ENCODE measurements at places on chromosomes 1 and 21.

DNA sequence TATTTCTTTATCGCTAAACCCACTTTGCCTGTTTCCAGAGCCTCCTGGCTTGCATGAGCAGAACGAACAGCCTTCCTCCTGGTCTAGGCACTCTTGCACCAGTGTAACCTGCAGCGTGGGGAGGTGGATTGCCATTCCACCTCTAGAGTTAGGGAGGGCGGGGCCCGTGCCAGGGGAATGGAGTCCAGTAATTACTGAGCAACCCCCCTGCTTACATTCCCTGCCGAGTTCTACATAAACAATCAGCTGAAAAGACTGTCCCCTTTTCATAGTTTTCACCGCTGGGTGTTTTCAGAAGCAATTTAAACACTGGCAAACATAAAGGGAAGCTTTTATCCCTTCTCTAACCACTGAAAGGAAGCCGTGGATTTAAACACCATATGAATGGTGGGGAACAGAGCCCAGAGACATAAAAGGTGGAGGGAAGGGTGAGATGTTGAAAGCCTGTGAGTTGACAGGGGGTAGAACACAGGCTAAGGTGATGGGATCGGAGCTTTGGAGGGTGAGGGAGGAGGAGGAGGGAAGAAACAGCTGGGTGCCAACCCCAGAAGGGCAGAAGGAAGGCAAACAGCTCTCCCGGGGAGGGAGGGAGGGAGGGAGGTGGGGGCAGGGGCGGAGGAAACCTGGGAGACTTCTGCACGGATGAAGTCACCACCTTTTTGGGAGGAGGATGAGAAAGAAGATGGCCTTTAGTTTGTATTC is 68.0 kb upstream of the WDR26 start:
- DNase-seq: no peak

DNA sequence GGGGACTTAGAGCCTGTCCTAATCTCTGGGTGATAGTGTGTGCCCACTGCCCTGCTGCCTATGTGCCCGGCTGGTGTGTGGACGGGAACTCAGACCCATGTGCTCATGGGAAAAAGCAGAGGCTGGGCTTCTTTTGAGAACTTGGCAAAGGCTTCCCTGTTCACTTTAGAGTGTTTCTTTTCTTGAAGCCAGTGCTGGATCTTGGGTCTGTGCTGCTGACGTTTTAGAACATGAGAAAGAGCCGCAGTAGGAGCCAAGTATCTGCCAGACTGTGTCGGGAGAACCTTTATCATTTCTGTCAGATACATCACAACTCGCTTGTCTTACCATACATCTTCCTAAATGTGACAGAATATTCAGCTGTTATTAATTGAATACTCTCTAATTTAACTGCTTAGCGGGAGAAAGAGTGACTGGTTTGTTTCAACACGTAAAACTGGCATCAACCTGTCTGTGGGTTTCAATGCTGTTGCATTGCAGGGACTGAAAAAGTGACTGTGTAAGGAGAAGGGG is 195.2 kb downstream of the PBX1 start:
- DNase-seq: no peak

- DNase-seq: no peak
Observed at GRCh38 chr1:9875636-9876000, 34.5 kb downstream of the CTNNBIP1 start.

GRCh38 chr1:91020486-91020885 is 1.3 kb downstream of the ZNF644 start:
- DNase-seq: no peak

- DNase-seq: no peak
Observed at GRCh38 chr1:168688644-168689326, 40.2 kb downstream of the DPT start.

DNA sequence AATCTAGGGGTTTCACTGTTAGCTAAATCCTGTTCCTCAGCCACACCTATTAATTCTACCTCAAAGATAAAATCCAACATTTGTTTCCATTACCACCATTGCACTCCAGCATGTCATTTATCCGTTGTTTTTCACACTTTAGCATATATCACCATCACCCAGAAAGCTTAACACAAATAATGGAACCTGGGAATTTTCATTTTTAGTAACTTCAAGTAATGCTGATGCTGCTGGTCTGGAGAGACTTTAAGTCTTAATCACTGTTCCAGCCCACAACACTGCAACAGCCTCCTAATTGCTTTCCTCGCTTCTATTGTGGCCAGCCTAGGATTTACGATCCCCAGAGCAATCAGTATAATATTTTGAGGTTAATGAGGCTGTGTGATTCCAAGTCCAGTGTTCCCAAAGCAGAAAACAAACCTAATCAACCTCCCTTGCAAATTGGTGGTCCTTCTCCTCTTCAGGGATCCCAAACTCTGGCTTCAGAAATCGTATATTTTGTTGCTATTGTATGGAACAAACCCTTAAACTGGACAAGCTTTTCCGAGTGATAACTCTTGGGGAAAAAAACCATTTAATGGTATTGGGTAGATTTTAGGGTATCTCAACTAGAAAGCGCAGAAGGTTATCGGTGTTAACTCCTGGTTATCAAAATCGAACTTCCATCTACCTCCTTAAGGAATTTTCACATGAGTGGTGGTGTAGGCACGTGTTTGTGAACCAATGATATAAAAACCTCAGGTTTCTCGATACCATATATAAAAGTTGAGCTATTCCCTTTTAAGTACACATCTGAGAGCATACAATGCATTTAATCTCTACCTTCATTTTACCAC is 50.0 kb upstream of the BOLA1 start:
- DNase-seq: no peak

DNA sequence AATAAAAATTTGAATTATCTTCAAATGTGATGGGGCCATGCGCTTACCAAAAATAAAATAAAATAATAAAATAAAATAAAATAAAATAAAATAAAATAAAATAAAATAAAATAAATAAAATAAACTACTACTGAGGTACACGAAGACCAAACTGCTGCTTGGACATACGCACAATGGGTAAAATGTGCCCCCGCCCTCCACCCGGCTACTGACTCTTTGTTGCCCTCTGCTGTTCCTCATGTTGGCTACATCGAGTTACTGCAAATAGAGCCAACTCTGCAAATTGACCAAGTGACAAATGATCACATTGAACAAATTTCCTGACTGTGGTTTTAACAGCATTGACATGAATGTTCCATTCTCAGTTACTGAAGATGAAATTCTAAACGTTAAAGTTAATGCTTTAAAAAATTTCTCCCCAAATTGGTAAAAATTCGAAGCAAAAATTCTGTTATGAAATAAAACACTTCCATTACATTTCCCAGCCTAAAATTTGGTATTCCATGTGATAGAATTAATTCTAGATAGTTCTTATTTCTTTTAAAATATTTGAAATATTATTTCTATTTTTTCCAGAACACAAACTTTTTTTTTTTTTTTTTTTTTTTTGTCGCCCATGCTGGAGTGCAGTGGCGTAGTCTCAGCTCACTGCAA is 18.8 kb upstream of the MAP1LC3C start:
- DNase-seq: peak; percentile 55

DNA sequence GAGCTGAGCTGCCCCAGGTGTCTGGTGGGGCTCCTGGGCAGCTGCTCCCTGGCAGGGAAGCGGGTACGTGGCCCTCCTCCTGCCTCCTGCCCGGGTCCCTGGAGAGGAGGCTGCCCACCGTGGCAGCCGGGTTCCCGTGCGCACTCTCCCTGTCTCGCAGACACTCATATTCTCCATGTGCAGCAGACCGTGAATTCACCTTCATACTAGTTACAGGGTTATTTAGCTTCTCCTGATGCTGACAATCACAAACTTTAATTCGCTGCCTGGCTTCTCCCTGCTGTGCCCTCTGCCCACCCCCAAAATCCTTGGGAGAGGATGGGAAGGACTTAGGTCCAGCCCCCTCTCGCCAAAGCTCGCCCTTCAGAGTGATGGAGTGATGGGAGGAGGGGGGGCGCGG is 95.3 kb downstream of the CASZ1 start:
- DNase-seq: no peak

DNA sequence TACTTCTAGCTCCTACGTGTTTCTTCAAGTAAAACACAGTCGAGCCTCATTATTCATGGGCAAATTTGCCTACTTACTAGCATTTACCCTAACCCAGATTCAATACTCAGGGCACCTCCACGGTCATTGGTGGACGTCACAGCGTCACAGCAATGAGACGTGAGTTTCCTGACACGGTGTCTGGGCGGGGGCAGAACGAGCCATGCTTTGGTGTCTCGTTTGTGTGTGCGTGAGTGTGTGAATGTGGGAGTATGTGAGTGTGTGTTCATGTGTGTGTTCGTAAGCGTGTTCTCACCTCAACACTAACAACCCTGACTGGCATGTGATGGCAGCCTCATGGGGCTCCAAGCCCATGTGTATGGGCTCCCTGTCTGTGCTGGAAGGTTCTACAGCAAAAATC is 17.5 kb upstream of the COL18A1 start:
- no peak for DNase-seq

DNA sequence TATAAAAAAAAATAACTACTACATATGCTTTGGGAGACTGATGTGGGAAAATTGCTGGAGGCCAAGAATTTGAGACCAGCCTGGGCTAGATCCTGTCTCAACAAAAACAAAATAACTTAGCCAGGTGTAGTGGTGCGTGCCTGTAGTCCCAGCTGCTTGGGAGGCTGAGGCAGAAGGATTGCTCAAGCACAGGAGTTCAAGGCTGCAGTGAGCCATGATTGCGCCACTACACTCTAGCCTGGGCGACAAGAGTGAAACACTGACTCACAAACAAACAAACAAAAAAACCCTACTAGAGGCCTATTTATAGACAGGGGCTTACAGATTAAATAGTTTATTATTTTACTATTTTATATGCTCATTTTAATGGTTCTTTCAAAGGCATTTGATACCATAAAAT is 80.0 kb downstream of the LHX4 start:
- no peak for DNase-seq

DNA sequence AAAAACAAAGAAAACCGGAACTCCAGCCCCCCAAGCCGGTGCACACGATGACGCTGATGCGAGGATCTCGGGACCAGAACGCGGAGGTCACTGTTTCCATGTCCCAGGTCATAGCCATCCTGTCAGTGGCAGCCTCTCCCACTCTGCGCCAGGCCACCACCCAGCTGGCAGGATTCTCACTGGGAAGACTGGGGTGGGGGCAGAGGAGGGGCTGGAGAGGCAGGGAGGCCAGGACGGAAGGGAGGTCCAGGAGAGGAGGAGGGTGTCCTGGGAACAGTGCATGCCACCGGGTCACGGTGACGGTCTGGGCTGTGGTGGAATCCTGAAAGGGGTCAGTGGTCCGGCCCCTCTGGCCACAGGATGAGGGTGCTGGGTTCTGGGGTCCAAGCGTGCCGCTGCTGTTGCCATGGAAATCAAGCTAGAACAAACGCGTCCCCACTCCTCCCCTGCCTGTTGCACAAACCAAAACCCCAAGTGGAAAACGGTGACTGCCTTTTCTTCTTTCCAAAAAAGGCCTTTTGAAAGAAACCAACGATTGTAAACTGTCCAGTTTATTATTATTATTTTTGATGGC is 26.1 kb downstream of the MRPL37 start:
- DNase-seq: no peak

DNA sequence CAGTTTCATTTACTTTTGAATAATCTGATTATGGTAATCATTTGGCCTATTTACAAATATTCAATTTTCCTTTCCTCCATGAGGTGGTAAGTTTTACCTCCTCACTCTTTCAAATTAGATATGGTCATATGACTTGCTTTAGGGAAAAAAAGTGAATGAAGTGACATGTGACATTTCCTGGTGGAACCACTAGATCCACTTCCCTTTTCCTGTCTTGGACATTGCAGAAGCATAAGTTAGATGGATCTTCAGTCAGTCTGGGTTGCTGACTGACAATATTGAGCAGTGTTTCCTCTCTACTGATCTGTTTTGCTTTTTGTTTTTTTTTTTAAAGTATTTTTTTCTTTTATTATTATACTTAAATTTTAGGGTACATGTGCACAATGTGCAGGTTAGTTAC is 481.1 kb upstream of the PTBP2 start:
- DNase-seq: no peak

DNA sequence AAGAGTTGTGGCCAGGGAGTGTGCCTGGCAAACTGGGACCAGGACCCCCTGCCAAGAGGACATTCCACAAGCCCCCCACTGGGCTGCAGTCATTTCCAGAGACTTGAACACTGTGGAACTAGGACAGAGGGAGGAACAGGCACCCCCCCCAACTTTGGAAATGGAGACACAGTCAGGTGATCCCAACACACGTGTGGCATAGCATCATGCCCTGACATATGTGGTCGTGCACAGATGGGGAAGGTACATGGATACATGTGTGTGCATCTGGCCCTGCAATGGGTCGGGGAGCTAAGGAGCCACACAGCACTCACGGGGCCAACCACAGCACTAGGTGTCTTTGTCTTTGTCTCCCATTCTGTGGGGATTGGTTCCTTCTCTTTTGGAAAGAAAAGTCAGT is 6.6 kb upstream of the TFF3 start:
- peak; percentile 28 for DNase-seq

DNA sequence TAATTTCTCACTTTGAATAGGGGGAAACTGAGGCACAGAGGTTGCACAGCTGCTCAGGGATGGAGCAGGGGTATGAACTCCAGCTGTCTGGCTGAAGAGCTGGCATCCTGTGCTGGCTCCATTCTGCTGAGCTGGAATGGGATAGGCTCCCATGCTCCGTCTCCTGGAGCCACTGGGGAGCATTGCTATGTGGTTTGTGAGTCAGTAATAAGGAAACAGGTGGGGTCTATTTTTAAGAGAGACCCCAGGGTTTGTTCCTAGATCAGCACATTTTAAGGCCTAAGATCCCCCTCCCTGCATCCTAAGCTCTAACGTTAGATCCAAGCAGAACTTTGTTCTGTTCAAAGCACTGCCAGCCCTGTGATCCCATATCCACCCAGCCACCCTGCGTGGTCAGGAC is 72.2 kb downstream of the LACTBL1 start:
- DNase-seq: no peak

GRCh38 chr1:207316141-207316540 is 5.3 kb upstream of the CD55 start:
- DNase-seq: no peak

GRCh38 chr1:175124861-175125260 is 57.2 kb downstream of the TNN start:
- no peak for DNase-seq

DNA sequence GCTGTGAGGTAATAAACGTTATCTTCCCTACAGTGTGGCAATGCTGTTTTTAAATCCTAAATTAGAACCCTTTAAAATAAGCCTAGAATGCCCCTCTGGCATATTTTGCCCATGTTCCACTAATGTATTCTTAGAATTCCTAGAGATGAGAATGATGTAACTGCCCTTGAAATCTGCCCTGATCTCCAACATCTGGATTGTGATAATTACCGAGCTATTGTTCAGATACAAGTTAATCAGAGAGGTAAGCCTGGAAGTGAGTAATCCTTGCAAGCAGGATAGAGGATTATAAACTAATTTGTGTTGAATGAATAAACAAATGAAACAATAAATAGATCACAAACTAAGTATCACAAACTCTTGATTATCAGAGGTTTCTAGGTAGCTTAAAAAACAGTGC is 107.8 kb upstream of the DMRTA2 start:
- DNase-seq: no peak
